ENCODE measurements at places on chromosomes 2 and 18.

DNA sequence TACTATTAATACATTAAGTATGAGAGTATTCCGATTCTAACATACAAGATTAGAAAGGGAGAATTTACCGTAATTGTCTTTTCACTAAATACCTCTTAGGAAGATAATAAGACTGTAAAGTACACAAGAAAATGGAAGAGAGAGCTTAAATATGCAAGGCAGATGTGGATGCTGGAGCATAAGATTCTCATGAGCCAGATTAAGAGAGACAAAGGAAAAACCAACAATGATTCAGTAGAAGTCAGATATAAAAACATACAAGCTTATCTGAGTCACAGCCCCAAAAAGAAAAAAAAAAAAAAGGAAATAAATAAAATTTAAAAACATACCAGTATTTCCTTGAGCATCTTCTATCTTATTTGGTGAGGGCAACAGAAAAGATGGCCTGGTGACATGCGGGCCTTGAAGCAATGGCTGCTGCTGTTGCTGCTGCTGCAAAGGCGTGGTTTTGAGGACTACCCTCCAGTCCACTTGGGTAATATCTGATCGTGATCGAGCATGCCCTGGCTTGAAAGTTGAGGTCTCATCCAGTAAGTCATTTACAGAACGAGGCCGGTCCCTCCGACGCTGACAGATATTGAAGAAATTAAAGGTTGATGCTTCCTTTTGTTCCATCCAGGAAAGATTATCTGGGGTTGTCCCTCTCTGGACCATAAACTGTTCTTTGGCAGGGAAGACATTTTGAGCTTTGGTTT lies 24.5 kb downstream of the PLEKHM3 start:
- DNase-seq, result no peak

DNA sequence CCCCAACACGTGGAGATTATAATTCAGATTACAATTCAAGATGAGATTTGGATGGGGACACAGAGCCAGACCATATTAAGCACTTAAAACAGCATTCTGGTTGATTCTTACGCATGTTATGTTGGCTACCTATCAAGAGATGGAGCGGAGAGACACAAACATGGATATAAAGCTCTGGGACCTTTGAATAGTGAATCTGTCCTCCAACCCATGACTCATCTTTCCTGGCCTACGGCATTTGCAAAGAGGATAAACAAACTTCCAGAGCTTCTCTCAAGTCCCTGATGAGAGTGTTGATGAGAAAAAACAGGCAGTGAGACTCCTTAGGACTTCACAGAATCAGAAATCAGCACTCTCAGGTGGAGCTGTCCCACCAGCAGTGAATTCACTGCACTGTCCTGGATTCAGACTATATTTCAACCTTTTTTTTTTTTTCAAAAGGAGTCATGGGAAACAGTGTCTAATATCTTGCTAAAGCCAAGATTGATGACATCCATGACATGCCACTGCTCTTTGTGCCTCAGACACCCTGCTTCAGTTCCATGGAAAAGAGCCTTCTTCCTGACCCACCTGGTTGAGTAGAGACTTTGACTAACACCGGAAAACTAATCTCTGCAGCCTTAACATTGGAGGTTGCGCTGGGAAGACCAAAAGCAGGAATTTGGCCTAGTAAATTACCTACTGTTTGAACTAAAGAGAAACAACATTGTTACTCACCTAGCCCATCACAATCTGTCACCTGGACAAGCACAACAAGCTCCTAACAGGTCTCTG lies 62.1 kb upstream of the NPAS2 start:
- DNase-seq, result no peak

GRCh38 chr2:164711766-164712138 lies 90.5 kb upstream of the GRB14 start:
- no peak for DNase-seq

DNA sequence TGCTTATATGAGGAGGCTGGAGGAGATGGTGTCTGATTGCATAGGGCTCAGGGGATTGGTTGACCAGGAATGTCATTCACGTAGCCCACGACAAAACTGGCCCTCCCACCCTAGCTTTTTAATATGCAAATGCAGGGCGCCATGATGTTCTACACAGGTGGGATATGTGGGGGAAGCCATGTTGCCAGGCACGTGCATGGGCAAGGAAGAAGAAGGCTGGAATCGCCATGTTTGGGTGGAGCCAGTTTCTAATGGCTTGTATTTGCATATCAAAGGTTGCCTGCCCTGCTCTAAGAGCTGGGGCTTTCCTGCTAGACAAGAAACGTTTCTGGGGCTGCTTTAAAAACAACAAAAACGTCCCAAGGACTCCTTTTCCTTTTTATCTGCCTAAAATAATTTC lies 26.5 kb upstream of the LINC00305 start:
- DNase-seq, result no peak

DNA sequence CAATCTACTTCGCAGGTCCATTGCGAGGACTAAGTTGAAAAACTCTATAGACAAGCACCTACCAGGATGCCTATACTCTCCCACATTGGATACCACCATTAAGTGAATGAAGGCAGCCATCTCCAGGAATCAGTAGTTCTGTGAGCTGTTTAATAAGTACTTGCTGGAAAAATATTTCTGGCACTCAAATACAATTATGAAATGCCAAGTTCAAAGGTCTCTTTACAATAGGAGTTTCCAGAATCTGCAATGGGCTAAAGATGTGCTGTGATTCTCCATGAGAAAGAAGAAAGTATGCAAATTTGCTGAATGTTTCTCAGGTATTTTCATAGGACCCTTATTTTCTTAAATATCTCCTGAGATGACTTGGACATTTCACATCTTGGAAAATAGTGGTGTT lies 103.0 kb downstream of the AP1S3 start:
- DNase-seq, result no peak

DNA sequence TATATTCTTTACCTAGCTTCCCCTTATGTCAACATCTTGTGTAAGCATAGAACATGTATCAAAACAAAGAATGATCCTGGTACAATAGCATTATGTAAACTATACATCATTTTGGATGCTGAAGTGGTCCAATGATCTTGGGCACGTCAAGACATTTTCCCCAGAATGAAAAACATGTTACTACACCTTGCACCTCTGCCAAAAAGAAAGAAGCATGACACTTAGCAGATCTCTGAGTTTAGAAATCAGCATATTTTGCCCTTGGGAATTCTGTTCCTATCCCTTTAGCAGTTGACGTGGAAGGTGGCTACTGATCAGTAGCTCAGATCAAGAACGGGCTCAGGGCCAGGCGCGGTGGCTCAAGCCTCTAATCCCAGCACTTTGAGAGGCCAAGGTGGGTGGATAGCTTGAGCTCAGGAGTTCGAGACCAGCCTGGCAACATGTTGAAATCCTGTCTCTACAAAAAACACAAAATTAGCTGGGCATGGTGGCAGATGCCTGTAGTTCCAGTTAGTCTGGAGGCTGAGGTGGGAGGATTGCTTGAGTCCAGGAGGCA lies 1.7 kb upstream of the LCLAT1 start:
- DNase-seq, result no peak

GRCh38 chr2:71800106-71800809 lies 346.9 kb downstream of the DYSF start:
- DNase-seq, result no peak

DNA sequence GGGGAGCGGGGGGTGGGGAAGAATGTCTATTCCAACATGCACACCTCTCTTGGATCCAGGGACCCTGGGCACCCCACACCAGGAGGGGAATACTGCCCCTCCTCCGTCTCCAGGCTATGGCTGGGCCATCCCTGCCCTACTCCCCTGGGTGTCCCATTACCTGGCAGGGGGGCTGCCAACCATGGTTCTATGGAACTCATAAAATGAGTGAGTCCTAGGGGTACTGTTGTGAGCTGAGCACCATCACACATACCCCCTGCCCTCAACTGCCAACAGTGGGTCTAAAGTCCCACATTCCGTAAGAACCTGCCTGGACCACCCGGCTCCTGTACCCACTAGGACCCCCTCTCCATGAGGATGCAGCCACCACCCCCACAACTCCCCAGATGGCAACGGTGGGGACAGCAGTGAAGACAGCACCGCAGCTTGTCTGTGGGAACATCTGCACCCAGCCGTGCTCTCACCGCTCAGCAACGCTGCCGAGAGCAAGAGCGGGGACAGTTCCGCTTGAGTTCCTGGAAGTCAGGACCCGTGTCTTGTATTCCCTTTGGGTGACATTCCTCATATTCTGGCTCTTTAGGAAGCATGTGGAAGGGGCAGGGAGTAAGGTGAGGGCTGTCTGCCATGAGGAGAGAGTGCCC lies 41.5 kb downstream of the BIN1 start:
- no peak for DNase-seq

- no peak for DNase-seq
These were observed 9.4 kb upstream of the AGFG1 start for GRCh38 chr2:227462462-227462951.

DNA sequence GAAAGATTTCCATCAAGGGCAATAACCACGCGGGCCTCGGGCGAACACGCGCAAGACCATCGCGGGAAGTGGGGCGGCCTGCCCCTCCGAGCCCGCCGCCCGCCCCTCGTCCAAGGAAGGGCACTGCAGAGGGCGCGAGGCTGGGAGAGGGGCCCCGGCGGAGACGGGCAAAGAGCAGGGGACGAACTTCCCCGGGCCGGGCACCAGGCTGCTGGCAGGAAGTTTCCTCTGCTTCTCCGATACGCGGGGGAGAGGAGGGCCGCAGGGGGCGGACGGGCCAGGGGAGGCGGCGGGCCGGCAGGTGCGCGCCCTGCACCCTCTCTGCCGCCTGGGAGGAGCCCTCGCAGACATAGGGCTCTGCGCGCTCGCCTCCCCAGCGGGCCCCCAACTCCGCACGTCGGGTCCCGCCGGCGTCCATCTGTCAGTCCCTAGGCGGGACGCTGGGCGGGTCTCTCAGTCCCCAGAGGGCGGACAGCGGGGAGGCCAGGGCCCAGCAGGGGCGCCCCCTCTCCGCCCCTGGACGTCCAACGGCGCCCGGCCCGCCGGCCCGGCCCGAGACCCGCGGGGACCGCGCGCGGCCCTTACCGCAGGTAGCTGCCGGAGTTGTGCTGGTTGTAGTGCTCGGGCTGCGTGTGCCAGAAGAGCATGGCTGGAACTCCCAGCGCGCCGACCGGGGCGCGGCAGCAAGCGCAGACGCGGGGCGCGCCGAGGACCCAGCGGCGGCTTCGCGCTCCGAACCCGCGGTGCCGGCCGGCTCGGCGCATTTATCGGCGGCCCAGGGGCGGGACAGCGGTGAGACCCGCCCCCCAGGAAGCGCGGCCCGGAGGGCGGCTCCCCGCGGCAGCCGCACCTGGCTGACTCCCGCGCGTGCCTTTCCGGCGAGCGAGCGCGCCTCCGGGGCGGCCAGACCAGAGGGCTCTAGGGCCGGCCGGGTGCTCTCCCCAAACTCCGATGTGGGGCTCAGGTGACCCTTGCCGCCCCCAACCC lies at the start of gene TFCP2L1:
TSS of gene TFCP2L1 (minus strand) at position 740 of the 987 bp plus-strand sequence. CDS start at position 647, 93 bp downstream.
- DNase-seq, result no peak

GRCh38 chr2:68404893-68405799 lies 40.1 kb downstream of the PLEK start:
- no peak for DNase-seq

DNA sequence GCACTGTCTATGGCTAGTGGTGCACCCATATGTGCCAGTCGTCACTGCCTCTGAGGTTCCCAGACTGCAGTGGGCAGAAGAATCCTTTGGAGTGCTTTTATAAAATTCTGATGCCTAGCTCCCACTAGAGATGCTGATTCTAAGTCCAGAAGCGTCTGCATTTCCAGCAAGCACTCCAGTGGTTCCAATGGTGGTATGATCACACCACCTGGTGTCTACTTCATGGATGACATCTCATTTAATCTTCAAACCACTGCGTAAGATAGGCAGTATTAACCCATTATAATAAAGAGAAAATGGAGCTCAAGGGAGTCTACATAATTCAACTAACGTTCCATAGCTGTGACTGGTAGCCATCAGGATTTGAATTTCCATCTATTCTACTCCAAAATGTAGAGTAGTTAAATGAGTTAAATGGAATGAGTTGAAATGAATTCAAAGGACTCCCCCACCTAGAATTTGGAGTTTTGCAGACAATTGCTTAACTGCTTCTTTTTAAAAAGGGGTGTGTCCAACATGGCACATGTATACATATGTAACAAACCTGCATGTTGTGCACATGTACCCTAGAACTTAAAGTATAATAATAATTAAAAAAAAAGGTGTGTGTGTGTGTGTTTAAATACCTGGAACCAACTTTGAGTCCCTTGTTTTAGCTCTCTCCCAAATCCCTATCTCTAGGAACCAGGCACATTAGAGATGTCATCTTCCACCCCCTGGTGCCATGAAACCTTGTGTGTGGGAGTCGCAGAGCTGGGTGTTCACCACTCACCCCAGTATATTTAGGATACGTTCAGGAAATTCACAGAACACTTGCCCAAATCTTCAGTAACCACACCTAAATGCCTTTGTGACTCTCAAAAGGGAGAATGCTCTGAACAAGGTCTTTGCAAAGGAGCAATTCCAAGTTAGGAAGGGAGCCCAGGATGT lies 14.1 kb downstream of the LAMA3 start:
- no peak for DNase-seq

DNA sequence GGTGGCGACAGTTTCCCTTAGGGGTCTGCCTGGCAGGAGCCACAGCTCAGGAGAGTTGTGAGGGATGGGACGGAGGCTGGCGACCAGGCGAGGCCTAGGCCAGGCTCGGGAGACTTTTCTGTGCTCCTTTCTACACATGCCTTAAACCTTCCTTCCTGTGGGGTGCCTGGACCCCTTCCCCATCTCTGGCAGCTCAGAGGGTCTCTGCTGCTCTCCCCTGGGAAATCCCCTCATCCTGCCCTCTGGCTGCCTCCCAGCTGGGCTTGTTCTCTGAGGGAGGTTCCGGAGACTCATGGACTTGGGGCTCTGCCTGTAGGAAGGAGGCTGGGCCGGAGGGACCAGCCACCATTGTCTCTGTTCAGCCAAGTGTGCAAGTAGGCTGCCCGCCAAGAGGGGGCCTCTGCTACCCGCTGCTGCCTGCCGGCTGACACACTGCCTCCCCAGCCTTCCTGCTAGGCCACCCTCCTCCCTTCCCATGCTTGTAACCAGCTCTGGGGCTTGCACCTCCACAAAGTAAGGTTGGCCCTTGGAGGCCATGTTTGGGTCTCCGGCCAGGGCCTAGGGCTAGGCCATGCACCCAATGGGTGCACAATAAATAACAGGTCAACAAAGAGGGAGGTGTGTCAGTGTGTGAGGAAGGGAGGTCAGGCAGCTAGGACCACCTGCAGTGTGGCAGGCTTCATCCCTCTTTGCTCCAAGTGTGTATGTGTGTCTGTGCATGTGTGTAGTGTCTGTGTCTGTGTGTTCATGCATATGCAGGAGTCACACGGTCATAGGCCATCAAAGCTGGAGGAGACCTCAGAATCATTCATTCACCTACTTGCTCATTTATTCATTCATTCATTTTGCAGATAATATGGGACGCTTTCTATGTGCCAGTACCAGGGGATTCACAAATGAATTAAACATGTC lies 28.8 kb downstream of the PSD4 start:
- DNase-seq, result no peak

DNA sequence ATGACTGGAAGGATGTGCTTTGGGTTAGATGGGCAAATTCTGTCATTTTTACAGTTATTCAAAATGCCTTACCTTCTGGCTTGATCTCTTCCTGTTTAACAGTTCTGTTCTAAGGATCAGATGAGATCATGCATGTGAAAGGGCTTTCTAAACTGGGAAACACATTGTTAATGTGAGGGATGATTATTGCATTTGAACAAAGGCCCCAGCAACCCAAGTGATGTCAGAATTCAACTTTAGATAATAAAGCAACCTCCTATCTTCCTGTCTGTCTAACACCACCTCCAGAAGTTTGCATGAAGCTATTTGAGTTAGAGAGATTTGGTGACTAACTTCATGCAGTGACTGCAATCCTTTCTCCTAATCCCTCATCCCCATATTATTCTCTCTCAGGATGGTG lies 77.8 kb upstream of the B3GNT2 start:
- DNase-seq, result no peak
